M059J (cell line): ENCODE measurements at places on chromosomes 3 and 15. TPM values are rescaled to one million over a fixed set of nuclear protein-coding genes. Genes with fewer than 3 reads are reported as not detected.

TUSC7 gene
- not detected in 2 replicates for total RNA-seq

BSN gene
- 0.07 and 0.27 TPM in 2 replicates for total RNA-seq

PAQR9 gene
- 0.12 and 0.59 TPM in 2 replicates for total RNA-seq

SLC6A11 gene
- total RNA-seq, result not detected in 2 replicates

IMPG2 gene
- under 0.01 TPM in 2 replicates for total RNA-seq

KLF15 gene
- 0.10 TPM in 1 of 2 replicates, not detected in the other for total RNA-seq

ENTPD3 gene
- total RNA-seq, result not detected in 2 replicates

- DNase-seq, result no peak
These were observed 1.6 kb upstream of the CLDN11 start for GRCh38 chr3:170417090-170417489.

DNA sequence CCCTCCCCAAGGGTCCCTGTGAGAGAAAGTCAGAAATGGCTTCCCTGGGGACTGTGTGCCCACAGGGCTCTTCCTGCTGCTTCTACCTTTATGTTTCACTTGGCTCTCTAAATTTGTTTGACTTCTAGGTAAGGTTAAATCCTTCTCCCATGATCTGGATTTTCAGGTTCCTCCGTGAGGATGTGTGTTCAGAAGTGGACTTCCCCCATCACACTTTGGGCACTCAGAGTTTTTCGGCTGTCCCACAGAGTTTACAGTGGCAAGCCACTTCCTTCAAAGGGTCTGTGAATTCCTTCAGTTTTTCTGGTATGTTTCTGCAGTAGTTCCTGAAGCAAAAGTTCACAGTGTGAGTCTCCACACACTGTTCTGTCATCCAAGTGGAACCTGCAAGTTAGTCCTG, 30.9 kb upstream of the RARB start:
- DNase-seq, result no peak

DNA sequence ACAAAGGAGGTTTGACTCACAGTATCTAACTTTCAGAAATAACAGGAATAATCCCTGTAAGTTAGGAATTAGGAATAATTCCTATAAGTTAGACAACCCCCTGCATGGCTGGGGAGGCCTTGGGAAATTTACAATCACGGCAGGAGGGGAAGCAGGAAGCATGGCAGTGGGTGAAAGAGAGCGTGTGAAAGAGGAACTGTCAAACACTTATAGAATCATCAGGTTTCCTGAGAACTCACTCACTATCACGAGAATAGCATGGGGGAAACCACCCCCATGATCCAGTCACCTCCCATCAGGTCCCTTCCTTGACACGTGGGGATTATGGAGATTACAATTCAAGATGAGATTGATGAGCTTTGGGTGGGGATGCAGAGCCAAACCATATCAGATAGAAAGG, 385.5 kb downstream of the IL20RB start:
- DNase-seq, result no peak

DNA sequence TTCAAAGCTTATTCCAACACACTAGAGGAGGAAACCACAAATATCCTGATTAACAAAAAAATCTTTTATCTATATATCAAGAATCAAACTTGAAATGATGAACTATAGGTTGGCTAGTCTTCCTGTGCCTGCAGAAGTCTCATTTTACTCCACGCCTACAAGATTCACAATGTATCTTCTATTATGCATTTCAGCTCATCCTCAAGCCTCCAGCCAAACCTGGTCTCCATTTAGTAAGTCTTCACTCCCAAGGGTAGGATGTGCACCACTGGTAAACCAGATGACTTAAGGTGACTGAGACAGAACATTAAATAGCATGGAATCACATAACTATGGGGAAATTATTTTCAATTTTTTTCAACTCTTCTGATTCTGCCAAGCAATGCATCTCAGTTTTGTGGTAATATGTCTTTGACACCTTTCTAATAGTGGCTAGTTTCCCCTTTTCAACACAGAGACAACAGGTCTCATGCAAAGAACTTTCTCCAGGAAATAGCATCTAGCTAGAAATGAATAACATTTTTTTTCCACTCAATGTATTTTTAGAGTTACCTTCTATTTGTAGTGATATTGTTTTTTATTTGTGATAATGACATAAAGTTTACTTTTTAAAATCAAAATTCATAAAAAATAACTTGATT, 166.9 kb downstream of the TNIK start:
- no peak for DNase-seq

- DNase-seq, result peak; percentile 50
These were observed 87.5 kb downstream of the ATP2B2 start for GRCh38 chr3:10417847-10418246.

GRCh38 chr3:13019243-13020095, 53.8 kb downstream of the IQSEC1 start:
- peak; percentile 83 for DNase-seq

GRCh38 chr15:64622410-64623260, 152.8 kb downstream of the RBPMS2 start:
- DNase-seq, result no peak

DNA sequence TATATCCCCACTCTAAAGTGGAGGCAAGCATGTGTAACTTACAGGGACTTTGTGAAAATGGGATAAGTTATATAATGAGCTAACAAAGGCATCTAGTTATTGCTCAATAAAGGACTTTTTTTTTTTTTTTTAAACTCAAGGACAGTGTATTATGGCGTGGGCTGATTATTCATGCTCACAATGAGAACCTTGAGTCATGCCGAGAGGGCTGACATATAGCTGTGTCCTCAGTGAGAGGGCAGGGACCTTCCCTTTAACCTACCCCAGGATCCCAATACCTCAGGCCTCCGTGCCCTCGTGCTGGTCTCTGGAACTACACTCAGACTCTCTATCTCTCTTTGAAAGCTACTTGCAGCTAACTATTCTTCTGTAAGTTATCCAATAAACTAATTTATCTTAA, 319.9 kb upstream of the ICE2 start:
- peak; percentile 1 for DNase-seq

DNA sequence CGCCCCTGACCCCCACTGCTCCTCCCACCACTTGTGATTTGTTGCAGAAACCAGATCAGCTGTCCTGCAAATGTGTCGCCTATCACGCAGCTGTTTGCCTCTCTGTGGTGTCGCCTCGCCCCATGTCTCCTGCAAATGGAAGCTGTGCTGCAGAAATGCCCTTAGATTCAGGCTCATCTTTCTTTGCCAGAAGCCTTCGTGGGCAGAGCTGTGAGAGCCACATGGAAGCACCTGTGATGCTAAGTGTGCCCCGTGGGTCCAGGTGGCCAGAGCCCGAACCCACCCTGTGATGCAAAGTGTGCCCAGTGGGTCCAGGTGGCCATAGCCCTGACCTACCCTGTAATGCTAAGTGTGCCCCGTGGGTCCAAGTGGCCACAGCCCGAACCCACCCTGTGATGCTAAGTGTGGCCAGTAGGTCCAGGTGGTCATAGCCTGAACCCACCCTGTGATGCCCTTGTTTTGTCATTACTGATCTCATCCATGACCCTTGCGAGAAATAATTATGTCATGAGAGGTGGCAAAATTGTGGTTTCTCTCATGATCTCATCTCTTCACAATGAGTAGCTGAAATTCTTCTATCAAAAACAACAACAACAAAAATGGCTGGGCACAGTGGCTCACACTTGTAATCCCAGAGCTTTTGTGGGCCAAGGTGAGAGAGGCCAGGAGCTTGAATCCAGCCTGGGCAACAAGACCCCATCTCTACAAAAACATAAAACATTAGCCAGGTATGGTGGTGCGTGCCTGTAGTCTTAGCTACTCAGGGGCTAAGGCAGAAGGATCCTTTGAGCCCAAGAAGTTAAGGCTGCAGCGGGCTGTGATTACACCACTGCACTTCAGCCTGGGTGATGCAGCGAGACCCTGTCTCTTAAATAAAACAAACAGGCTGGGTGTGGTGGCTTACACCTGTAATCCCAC, 187.4 kb downstream of the GOLGA6L6 start:
- no peak for DNase-seq

GRCh38 chr15:43541785-43542184, 24.4 kb downstream of the MAP1A start:
- DNase-seq, result no peak

DNA sequence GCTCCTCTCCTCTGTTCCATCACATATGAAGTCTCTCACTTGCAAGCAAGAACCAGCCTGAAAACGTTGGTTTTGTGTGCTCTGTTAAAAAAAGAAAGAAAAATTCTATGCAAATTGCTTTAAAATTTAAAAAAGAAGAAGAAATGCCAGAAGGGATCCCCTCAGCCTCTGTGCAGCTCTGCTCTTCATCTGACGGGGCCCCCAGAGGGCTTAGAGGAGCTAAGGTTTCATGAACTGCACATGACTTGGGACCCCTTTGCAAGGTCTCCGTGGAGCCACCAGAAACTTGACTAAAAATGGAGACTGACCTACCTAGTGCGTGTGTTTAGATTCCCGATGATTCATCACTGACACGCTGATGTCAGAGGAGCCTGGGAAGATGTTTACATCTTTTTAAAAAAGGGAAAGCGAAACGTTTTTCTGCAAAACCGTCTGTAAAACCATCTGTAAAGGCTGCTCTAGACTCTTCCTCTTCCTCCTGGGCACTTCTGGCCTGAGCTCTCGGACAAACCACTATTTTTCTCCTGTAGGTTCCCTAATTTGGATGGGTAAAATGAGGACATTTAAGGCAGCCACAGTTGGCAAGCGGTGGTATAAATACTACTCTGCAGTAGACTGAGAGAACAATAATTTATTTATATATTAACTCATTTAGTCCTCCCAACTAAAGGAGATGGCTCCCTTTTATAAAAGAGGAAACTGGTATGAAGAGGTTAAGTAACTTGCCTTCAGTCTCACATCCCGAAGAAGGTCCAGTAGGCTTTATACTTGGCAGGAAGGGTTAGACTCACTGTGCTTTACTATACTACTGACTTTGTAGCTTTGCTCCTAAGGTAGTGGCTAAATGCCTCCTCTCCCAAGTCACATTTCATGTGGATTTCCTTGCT, 67.2 kb upstream of the POLG start:
- DNase-seq, result peak; percentile 76

GRCh38 chr3:173659972-173660371, 262.4 kb downstream of the NLGN1 start:
- DNase-seq, result peak; percentile 24

GRCh38 chr15:41799488-41799805, 25.2 kb downstream of the MAPKBP1 start:
- DNase-seq, result no peak

- DNase-seq, result no peak
These were observed 125.6 kb upstream of the MCTP2 start for GRCh38 chr15:94105760-94106159.
